CD4-positive, alpha-beta T cell treated with Interleukin-4 for 1 hour (primary cell): ENCODE measurements at places on chromosomes 6 and 20.
A peak's percentile ranks its signal among the peaks of the same experiment; 100 is the strongest.

DNA sequence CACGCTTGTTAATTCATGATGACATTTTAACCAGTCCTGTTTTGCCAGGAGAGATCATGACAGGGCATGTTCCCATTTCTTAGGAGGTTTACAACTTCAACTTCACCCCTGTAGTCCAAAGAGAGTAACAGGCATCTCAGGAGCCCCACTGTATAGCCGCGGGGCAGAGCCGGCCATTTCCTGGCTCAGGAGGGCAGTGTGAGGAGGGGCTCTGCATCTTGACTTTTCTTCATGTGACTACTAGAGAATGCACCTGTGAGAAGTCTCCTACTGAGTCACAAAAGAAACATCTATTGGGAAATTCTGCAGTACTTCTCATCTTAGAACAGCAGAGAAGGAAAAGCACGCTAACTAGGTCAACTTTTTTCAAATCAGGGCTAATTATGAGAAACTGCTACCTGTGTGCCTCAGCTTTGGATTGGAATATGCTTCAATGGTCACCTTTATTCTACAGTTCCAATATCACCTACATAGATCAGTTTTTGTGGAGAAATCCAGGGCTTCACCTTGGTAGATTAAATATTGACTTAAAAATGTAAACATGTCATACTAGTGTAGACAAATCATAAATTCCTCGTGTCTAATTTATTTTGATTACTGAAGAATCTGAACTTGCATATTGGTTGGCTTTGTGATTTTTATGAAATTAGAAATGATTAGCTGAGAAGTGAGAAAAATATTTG lies 28.6 kb upstream of the SIM1 start:
- DNase-seq, result no peak

- no peak for DNase-seq
These were observed 40.7 kb downstream of the TP53INP2 start for GRCh38 chr20:34744847-34745246.

DNA sequence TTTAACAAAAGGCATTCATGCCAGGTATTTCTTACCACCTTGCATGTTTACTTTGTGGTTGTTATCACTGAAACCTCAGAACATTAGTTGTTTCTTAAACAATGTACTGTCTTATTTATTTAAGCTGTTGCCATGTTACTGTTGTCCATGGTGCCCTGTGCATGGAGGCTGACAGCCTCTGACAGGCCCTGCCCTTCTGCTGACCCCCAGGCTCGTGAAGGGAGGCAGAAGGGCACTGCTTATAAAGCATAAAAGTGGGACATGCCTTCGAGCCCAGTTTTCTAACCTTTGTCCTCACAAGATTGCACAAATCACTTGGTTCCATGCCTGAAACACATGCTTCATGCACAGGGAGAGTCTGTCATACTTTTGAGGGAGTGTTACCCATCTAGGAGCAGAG lies 46.7 kb upstream of the CLIC5 start:
- DNase-seq, result no peak

- no peak for DNase-seq
These were observed 648.5 kb downstream of the TFAP2A start for GRCh38 chr6:9766240-9766915.

- no peak for DNase-seq
These were observed 185.2 kb downstream of the REV3L start for GRCh38 chr6:111297776-111298175.

- no peak for DNase-seq
These were observed 5.4 kb downstream of the NKX2-4 start for GRCh38 chr20:21391972-21392352.

GRCh38 chr6:157203764-157204163 lies 119.6 kb downstream of the TMEM242 start:
- no peak for DNase-seq

- no peak for DNase-seq
These were observed 276.3 kb upstream of the AGPAT4 start for GRCh38 chr6:161549977-161550655.

GRCh38 chr6:150142670-150143515 lies at the start of gene PPP1R14C:
PPP1R14C (plus strand) TSS chr6:150143044; CDS start chr6:150143193, 149 bp downstream.
- no peak for DNase-seq

- no peak for DNase-seq
These were observed 9.0 kb upstream of the MAP3K7 start for GRCh38 chr6:90595854-90596253.

- DNase-seq, result peak; percentile 68
These were observed 25.1 kb upstream of the TAF8 start for GRCh38 chr6:42025066-42025844.

DNA sequence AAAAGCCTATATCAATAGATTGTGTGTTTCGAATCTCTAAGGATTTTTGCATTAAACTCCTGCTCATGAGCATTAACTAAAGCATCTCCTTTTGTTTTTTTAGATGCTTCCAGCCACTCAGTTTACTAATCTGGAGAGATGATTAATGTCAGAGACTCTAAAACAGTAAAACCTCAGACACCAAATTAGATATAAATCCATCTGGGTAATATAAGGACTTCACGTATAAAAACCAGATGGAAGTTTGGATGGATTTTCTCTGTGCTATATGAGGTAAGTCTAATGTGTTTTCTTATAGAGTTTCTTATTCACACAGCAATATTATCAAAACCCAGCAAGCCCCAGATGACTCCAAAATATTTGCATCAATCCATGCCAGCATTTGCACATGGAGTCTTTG lies 137.2 kb downstream of the SYNE1 start:
- DNase-seq, result no peak

- DNase-seq, result no peak
These were observed 66.4 kb downstream of the CTCFL start for GRCh38 chr20:57458400-57459160.

DNA sequence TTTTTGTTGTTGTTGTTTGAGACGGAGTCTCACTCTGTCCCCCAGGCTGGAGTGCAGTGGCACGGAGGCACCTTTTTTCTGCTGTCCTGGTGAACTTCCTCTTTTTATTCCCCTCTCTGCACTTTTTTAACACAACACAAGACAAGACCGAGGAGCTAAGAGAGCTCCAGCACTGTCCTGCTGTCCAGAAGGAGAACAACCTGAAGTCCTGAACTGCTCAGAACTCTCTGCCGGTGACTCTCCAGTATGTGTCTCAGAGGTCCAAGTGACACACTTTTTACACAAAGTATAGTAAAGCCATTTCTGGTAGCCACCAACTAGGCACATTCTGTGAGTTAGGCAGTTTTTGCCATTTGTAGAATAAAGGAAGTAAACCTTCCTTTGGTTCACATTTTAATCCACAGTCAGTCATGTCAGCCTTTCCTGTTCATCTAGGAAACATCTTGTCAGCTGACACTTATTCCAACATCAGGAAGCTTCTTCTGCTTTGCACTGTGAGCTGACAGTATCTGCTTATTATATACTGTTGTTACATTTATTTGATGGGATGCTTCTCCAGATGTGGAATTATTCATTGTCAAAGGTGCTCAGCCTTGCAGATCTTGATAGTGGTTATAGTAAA lies 28.1 kb upstream of the TXNDC5 start:
- DNase-seq, result no peak

DNA sequence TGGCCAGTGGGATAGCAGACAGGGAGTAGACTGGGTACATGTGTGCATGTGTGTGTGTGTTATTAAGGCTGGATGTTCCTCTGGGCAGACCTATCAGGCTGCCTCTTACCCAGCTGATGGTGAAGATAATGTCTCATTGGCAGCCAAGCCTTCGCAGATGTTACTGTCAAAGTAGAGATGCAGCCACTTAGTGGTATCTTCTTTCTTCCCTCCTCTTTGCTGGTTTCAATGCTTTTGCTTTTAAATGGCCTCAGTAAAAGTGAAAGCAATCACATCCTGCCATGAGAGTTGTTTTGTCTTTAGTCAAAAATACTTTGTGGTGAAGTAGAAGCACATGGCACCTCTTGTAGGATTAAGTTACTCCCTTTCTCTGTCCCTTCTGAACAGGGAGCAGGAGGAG lies 57.5 kb downstream of the SNRNP48 start:
- no peak for DNase-seq

DNA sequence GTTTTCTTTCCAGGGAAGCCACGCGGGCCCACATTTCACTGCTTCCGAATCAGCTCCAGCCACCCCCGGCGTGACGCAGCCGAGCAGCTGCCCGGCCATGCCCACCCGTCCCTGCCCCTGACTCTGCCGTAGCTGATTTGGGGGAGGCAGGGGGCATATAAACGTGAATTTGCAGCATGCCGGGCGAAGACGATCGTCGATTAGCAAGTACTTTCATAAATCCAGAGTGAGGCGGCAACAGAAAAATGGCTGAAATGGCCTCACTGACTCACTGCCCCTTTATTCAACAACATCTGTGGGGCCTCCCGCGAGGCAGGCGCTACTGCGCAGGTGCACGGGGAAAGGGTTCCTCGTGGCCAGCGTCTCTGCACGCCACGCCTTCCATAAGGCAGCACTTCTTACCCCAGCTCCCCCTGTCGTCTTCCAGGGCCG lies 118.0 kb downstream of the DLL1 start:
- peak; percentile 8 for DNase-seq

DNA sequence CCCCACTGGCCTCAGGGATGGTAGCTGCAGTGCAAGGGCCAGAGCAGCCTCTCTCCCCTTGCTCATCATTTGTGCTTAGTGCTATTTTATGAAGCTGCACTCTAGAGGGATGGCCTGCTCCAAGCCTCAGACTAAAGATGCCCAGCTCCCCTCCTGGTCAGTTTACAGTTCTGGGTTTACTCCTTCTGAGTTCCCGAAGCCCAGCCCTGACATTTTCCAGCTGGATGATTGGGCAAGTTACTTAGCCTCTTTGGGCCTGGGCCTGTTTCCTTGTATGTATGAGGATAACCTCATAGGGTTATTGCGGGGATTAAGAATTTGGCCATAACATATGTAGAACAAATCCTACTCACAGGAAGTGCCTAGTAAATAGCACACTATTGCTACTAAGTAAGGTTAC lies 31.8 kb upstream of the EMILIN3 start:
- DNase-seq, result no peak

DNA sequence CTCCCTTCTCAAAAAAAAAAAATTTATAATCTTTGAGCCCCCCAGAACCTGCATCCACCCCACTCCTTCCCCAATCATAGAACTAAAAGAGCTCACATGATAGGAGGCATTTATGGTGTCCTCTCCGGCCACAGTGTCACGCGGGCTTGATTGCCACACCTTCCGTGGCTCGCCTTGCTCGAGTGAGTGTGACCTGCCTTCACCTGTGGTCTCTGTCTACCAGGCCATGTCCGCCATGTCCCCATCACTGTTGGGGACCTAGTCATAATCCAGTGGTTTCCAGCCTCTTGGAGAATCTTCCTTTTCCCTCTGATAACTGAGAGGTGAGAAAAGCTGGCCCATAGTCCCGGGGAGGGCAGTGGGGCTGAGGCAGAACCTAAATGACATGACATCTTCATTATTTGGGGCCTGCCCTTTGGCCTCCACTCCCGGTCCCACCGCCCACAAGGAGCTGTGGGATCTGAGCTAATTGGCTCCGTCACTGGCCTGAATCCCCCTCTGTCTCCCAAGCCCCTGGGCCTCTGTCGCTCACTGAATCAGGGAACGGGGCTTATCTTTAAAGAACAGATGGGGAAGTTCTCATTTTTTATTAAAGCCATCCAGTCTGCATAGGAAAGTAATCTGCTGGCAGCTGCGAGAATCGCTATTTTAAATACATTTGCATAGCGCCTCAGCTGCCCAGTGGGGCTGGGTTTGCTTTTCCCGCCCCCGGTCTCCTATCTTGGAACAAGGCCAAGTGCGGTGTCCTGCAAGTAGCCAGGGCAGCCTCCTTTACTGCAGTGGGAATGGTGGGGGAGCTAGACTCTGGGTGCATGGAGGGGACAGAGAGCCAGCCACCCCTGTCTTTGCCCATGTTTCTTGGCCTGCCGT lies 197.6 kb upstream of the PMEPA1 start:
- DNase-seq, result no peak

- DNase-seq, result no peak
These were observed 643.0 kb upstream of the CITED2 start for GRCh38 chr6:140017470-140017869.

DNA sequence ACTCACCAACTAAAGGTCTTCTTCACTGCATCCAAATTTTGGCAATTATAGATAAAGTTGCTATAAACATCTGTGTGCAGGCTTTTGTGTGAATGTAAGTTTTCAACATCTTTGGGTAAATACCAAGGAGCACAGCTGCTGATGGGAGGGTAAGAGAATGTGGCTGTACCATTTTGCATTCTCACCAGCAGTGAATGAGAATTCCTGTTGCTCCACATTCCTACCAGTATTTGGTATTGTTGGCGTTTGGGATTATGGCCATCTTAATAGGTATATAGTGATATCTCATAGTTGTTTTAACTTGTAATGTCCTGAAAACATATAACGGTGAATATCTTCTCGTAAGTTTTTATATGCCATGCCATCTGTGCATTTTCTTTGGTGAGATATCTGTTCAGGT lies 69.3 kb downstream of the ILRUN start:
- no peak for DNase-seq

DNA sequence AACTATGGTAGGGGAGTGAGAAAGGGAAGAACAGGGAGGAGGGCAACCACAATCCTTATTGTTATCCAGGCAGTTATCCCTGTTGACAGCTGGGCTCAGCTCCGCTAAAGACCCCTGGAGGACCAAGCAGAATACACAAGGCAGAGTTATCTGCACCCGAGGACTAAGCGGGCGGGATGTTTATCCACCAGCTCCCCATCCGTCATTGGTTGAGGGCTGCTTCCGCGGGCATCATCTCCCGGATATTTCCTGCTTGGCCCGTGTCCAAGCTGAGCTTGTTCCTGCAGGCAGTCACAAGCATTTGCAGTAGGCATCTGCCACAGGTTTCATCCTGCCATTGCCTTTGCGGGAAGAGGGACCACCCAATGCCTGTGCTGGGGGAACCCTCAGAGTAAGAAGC lies 102.1 kb downstream of the DLGAP4 start:
- no peak for DNase-seq

- peak; percentile 51 for DNase-seq
These were observed 137.6 kb downstream of the IMPG1 start for GRCh38 chr6:75934643-75935472.

DNA sequence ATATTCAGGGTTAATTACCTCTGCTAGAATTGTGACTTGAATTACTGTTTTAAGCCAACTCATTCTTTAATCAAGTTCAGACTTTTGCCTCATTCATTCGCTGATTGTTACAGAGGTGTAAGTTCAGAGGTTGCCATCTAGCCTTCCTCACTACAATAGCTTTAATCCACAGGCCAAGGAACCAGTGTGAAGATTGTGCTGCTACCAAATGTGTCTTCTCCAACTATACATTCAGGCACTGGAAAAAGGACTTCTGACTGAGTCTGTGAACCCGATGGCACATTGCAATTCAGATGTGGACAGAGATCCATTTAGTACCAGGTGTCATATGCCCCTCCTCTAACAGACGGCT lies 111.2 kb upstream of the ADGRF1 start:
- DNase-seq, result no peak
